Spinal cord (tissue), 10 donors: ENCODE measurements at places on chromosomes 12 and 14. TPM values are rescaled to one million over a fixed set of nuclear protein-coding genes. Genes with fewer than 3 reads are reported as not detected.

The SRRM4 gene
- total RNA-seq: 3.8 TPM

- peak; percentile 7 for DNase-seq
These were observed 34.1 kb upstream of the OR10AD1 start for GRCh38 chr12:48237162-48237561.

The GARIN6 gene
- not detected for total RNA-seq

GRCh38 chr12:50506753-50507473 lies 2.1 kb downstream of the DIP2B start:
- no peak for DNase-seq

DNA sequence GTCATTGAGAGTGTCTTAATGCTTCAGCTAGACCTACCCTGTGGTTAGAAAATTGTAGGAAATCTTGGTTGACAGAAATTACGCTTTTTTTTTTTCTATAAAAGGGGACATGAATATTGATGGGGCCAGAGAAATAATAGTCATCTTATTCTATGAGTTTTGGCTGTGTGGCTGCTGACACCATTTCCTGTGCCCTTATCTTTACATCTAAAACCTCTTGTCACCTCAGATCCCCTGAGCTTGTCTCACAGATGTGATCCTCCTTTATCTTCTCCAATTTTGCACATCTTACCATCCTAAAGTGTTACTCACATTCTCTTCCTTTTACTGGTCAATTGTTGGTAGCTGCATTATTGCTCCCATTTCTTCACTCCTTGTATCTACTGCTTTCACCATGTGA lies 36.1 kb downstream of the ASCL1 start:
- DNase-seq: no peak
